RPMI7951 (cell line): ENCODE measurements at places on chromosomes 6 and 20. TPM values are rescaled to one million over a fixed set of nuclear protein-coding genes. Genes with fewer than 3 reads are reported as not detected.

PNRC1 gene
- total RNA-seq = 36.4 and 46.5 TPM in 2 replicates

MAP7 gene
- total RNA-seq = 0.24 TPM in 1 of 2 replicates, not detected in the other

SAMD5 gene
- total RNA-seq = 0.10 and 0.24 TPM in 2 replicates

NOX3 gene
- not detected in 2 replicates for total RNA-seq

ZNF512B gene
- 2.8 and 4.0 TPM in 2 replicates for total RNA-seq

FNDC1 gene
- total RNA-seq = not detected in 2 replicates

TULP1 gene
- total RNA-seq = not detected in 2 replicates

SAPCD1 gene
- total RNA-seq = 0.72 and 2.7 TPM in 2 replicates

MAFB gene
- total RNA-seq = 2.9 and 3.3 TPM in 2 replicates

DOK5 gene
- total RNA-seq = not detected in 2 replicates

MDFI gene
- 2.6 and 5.0 TPM in 2 replicates for total RNA-seq

TXLNB gene
- 0.98 and 1.1 TPM in 2 replicates for total RNA-seq

DEF6 gene
- 0.72 and 1.4 TPM in 2 replicates for total RNA-seq

INSM1 gene
- total RNA-seq = under 0.01 and 0.10 TPM in 2 replicates

DPPA5 gene
- total RNA-seq = not detected in 2 replicates

PBOV1 gene
- not detected in 2 replicates for total RNA-seq

SEMG1 gene
- not detected in 2 replicates for total RNA-seq

GSTA3 gene
- total RNA-seq = not detected in 2 replicates

SNRPB gene
- total RNA-seq = 821 and 1,182 TPM in 2 replicates

ARMC12 gene
- total RNA-seq = not detected in 2 replicates

TMC2 gene
- total RNA-seq = not detected in 2 replicates

NFKBIL1 gene
- total RNA-seq = 25.0 and 27.5 TPM in 2 replicates

TFAP2A gene
- total RNA-seq = 8.9 and 9.0 TPM in 2 replicates

ASIP gene
- not detected in 2 replicates for total RNA-seq

SLC22A23 gene
- 0.29 and 0.72 TPM in 2 replicates for total RNA-seq

CDYL gene
- 16.8 and 23.2 TPM in 2 replicates for total RNA-seq

THBD gene
- total RNA-seq = 18.0 and 19.6 TPM in 2 replicates

RAD21L1 gene
- 0.98 and 1.4 TPM in 2 replicates for total RNA-seq

PRICKLE4 gene
- 0.12 and 0.88 TPM in 2 replicates for total RNA-seq

PTK6 gene
- 0.48 TPM in 1 of 2 replicates, not detected in the other for total RNA-seq

KCNK17 gene
- total RNA-seq = not detected in 2 replicates

GJA10 gene
- total RNA-seq = not detected in 2 replicates

ZBTB2 gene
- 16.8 and 20.7 TPM in 2 replicates for total RNA-seq

HLA-DRA gene
- 18.8 and 21.4 TPM in 2 replicates for total RNA-seq

CITED2 gene
- total RNA-seq = 40.0 and 47.6 TPM in 2 replicates

ZBTB12 gene
- total RNA-seq = 1.2 and 1.4 TPM in 2 replicates

FAM162B gene
- total RNA-seq = not detected in 2 replicates

ISM1 gene
- 0.39 and 0.48 TPM in 2 replicates for total RNA-seq

PKIB gene
- total RNA-seq = 0.72 TPM in 1 of 2 replicates, not detected in the other

CSTF1 gene
- total RNA-seq = 92.9 and 123 TPM in 2 replicates

PLCB4 gene
- 5.3 and 5.4 TPM in 2 replicates for total RNA-seq

PRRT1 gene
- total RNA-seq = 0.49 TPM in 1 of 2 replicates, not detected in the other

SESN1 gene
- total RNA-seq = 9.1 and 9.9 TPM in 2 replicates

ZNF165 gene
- total RNA-seq = 0.60 and 1.1 TPM in 2 replicates

C6orf52 gene
- total RNA-seq = 1.7 TPM in 1 of 2 replicates, not detected in the other

HSPA1L gene
- 0.68 and 0.84 TPM in 2 replicates for total RNA-seq

GNRH2 gene
- total RNA-seq = not detected in 2 replicates

ENPP1 gene
- total RNA-seq = 30.0 and 34.0 TPM in 2 replicates

NFATC2 gene
- total RNA-seq = 3.0 and 3.4 TPM in 2 replicates

ERVFRD-1 gene
- total RNA-seq = not detected in 2 replicates

TSHZ2 gene
- total RNA-seq = 0.12 TPM in 1 of 2 replicates, not detected in the other

CLDN20 gene
- total RNA-seq = not detected in 2 replicates

OR12D2 gene
- not detected in 2 replicates for total RNA-seq

RNGTT gene
- 25.3 and 25.7 TPM in 2 replicates for total RNA-seq

CDH4 gene
- 0.12 and 0.29 TPM in 2 replicates for total RNA-seq
